ENCODE measurements at places on chromosomes 7 and 10. TPM values are rescaled to one million over a fixed set of nuclear protein-coding genes. Genes with fewer than 3 reads are reported as not detected.

Gene LRRC17
- total RNA-seq, result 2.6 TPM

Gene GIMAP7
- total RNA-seq, result 102 TPM

Gene GALNT17
- total RNA-seq, result 2.2 TPM

Gene CDNF
- total RNA-seq, result 2.4 TPM

Gene MICALL2
- total RNA-seq, result 16.6 TPM

Gene BMPER
- total RNA-seq, result 6.1 TPM

Gene DLG5
- 42.7 TPM for total RNA-seq

Gene CYP3A4
- not detected for total RNA-seq

Gene SLC26A3
- 1.0 TPM for total RNA-seq

Gene POT1
- total RNA-seq, result 30.9 TPM

Gene RAPGEF5
- 66.7 TPM for total RNA-seq

Gene CDH23
- 41.9 TPM for total RNA-seq

Gene ATG9B
- total RNA-seq, result not detected

Gene SOSTDC1
- total RNA-seq, result not detected

Gene PON1
- not detected for total RNA-seq

- DNase-seq, result no peak
Measured at GRCh38 chr10:72170263-72170662, 45.5 kb upstream of the ANAPC16 start.

DNA sequence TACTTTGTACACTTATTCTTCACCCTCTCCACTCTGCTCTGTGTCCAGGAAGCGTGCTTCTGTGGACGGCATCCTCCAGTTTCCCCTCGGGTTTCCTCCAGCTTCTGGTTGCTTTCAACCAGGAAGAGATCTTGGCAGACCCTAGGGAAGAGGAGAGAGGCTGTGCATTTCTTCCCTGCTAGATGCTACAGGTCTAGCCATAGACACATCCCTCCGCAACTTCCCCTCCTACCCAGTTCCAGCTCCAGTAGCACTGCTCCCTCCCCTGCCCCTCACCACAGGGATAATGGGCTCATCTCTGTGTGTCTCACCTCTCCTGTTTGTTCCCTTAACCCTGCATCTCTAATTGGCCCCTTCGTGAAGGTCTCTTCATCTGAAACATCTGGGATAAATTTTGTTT is 16.3 kb downstream of the TLL2 start:
- DNase-seq, result no peak

GRCh38 chr7:83633516-83633915 is 15.4 kb downstream of the SEMA3E start:
- no peak for DNase-seq

GRCh38 chr7:23349484-23350157 is 50.5 kb downstream of the MALSU1 start:
- no peak for DNase-seq

- DNase-seq, result no peak
Measured at GRCh38 chr7:100604976-100605911, 3.1 kb downstream of the PCOLCE start.

DNA sequence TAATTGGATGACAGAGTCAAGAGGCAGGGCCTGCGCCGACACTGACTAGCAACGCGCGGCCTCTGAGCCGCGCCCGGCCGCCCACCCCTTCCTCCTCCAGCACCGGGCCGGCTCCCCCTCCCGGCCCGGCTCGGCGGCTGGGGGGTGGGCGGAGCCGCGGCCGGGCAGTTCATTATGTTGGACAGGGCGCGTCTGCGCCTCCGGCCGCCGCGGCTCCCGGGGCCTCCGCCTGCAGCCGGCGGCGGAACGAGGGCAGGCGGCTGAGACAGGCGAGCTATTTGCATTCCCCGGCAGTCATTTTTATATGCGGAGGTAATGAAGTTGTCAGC is 106.7 kb downstream of the SNX10 start:
- peak; percentile 32 for DNase-seq

DNA sequence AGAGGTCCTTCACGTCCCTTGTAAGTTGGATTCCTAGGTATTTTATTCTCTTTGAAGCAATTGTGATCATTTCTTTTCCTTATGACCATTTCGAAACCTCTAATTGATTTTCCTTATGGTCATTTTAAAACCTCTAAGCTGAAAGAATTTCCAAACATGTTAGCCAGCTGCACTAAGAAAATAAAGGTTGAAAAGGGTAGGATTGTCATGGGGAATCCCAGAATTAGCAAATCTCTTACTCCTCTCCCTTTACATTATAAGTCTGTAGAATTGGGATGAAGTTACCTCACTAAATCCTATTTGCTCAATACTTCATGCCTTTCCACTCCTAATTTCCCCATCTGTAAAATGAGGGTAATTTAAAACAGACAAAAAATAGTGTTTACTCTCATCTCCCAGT is 79.5 kb downstream of the FAM185A start:
- DNase-seq, result no peak

DNA sequence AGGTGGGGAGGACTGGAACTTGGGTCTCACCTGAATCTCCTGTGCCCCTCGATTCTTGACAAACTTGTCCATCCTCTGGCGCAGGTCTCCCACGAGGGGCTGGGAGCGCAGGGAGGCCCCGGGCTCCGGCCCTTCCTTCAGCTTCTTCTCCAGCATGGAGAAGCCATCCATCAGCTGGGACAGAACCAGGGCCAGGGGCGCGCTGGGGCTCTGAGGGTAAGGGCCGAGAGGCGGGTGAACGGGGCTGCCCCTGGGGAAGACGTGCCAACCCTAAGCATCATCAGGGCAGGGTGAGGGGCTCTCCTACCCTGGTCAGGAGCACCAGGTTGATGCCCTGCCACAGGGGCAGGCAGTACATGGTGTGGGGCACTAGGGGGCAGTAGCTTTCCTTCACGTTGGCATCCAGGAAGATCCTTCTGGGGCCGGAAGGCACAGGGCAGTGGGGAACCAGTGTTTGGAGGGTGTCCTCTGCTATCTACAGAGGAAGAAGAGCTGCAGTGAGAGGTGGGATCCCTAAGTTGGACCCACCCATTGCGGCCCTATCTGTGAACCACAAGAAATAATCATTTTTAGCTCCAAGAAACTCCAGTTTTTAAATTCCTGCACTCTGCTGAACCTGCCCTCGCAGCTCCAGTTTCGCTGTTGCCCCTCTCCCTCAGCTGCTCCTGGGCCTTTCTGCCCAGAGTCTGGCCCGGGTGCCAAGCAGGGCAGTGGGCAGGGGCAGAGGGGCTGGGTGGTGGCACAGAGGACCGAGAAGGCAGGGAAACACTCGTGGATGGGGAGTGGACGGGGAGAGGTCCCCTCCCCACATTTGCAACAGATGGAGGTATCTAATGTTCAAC is 10.8 kb upstream of the PYROXD2 start:
- DNase-seq, result no peak

DNA sequence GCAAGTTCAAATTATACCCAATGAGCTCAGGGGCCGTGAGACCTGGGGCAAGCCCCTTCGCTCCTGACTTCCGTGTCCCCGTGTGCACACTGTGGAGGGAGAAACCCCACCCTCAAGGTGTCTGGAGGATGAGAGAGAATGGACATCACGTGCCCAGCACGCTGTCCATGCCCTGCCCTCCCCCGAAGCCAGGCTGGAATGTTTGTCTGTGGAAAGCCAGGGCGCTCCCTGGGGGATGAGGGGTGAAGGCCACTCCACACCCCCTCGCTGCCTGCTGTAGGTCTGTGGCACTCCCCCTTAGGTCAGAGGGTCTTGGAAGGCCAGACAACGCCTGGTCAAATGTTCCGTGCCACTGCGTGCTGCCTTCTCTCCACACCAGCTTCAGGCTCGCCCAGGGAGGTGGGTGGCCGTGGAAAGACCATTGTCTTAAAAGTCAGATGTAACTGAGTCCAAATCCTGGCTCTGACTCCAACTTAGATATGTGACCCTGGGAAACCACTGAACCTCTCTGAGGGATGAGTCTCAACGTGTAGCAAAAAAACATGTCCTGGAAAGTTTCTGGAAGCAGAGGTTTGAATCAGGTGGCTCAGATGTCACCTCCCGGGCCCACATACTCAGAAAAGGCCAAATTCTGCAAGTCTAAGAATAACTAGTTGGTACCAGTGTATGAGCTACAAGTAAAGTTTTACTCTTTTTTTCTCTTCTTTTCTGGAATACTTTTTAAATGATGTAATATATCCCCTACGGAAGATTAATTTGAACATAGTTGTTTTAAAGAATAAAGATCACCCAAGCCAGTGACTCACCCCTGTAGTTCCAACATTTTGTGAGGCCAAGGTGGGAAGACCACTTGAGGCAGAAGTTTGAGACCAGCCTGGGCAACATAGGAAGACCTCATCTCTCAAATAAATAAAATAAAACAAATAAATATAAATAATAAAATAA is 24.9 kb downstream of the RCC1L start:
- no peak for DNase-seq

- DNase-seq, result no peak
Measured at GRCh38 chr7:40033826-40034225, 83.8 kb downstream of the CDK13 start.

GRCh38 chr7:29039821-29040578 is 81.9 kb upstream of the TRIL start:
- DNase-seq, result no peak

- DNase-seq, result no peak
Measured at GRCh38 chr10:116774728-116775151, 32.4 kb upstream of the HSPA12A start.

DNA sequence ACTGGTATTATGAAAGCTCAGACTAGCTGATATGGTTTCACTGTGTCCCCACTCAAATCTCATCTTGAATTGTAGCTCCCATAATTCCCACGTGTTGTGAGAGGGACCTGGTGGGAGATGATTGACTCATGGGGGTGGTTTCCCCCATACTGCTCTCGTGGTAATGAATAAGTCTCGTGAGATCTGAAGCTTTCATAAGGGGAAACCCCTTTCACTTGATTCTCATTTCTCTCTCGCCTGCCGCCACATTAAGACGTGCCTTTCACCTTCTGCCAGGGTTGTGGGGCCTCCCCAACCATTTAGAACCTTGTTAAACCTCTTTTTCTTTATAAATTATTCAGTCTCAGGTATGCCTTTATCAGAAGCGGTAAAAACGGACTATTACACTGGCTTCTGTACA is 40.3 kb downstream of the COL13A1 start:
- DNase-seq, result no peak

DNA sequence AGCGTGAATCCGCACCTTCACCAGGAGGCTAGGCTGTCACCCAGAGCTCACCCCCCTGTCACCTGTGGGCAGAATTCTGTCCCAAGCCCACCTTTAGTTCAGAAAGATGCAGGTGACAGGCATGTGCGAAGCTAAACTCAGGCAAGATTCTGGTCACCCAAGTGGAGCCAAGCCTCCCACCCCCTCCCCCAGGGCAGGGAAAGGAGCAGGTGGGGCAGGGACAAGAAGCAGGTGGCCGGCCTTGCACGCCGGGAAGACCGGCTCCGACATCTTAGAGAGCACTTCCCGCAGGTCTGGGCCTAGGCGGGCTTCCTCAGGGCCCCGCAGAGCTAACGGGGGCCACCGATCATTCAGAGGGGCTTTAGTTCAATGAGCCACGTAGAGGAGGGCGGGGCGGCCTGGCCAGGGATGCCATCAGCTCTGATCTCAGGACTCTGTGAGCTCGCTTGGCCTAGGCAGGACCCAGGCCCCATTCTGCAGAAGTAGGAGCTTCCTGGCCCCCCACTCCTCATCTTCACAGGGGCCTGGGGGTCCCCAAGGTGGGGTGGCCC is 19.9 kb downstream of the UNCX start:
- DNase-seq, result no peak

DNA sequence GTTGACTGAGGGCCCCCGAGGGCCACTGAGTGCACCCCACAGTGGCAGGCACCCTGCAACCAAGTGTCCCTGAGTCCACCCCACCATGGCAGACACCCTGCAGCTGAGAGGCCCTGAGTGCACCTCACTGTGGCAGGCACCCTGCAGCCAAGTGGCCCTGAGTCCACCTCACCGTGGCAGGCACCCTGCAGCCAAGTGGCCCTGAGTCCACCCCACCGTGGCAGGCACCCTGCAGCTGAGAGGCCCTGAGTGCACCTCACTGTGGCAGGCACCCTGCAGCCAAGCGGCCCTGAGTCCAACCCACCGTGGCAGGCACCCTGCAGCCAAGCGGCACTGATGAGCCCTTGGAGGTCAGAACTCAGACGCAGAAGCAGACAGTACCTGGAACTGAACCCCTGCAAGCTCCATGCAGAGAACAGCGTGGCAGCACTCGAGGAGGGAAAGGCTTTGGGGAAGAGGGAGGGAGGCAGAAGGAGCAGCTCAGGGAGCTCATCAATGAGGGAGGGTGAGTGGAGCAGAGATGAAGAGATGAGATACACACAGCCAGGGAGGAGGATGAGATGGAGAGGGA is 156.5 kb downstream of the WDR37 start:
- no peak for DNase-seq

DNA sequence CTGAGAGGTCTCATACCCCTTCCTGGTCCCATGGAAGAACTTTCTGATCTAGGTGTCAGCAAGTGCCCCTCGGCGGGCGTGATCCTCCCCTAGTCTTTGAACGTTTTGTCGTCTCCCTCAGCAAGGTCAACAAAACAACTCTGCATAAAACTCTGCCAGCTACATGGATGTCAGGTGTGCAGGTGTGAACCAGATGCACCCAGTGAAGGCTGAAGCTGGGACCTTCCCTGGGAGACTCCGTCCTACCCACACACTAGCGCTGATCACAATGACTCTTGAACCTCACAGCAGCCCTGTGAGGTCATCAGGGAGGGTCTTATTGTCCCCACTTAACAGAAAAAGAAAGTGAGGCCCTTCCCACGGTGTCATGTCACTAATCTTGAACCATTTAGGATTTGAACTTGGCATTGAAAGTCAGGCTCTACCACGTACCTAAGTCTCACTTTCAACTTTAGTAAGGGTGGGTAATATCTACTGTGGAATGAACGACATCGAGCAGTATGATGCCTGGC is 68.1 kb downstream of the VSTM4 start:
- DNase-seq, result no peak

GRCh38 chr7:332646-333392 is 42.8 kb downstream of the FOXL3 start:
- peak; percentile 83 for DNase-seq

GRCh38 chr10:3578159-3578558 is 206.8 kb downstream of the KLF6 start:
- DNase-seq, result no peak

DNA sequence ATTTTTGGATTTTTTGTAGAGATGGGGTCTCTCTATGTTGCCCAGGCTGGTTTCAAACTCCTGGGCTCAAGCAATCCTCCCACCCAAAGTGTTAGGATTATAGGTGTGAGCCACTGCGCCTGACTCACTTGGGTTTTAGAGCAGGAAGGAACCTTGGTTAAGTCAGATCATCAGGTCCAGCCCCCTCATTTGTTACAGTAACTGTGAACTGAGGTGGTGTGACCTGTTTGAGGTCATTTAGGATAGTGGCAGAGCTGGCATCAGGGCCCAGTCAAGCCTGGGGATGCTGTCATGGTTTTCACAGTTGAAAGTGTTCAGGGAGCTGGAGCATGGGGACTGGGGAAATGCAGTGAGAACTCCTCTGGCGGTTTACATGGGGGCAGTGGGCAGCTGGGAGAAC is 159.6 kb downstream of the TAX1BP1 start:
- no peak for DNase-seq

GRCh38 chr10:17651896-17652295 is 7.9 kb downstream of the STAM start:
- no peak for DNase-seq

GRCh38 chr7:50953303-50953702 is 170.6 kb upstream of the GRB10 start:
- DNase-seq, result no peak

- no peak for DNase-seq
Measured at GRCh38 chr10:30192846-30193608, 133.6 kb upstream of the JCAD start.

All from omental fat pad (tissue), 4 donors.